ENCODE measurements at places on chromosomes 5 and 9. TPM values are rescaled to one million over a fixed set of nuclear protein-coding genes. Genes with fewer than 3 reads are reported as not detected.
A peak's percentile ranks its signal among the peaks of the same experiment; 100 is the strongest.

ADAMTSL1 gene
- 49.2 TPM for total RNA-seq

CTSL gene
- 57.0 TPM for total RNA-seq

AJM1 gene
- total RNA-seq, result 0.18 TPM

GRCh38 chr5:180178531-180179441, 30.2 kb downstream of the RASGEF1C start:
- DNase-seq, result no peak

DNA sequence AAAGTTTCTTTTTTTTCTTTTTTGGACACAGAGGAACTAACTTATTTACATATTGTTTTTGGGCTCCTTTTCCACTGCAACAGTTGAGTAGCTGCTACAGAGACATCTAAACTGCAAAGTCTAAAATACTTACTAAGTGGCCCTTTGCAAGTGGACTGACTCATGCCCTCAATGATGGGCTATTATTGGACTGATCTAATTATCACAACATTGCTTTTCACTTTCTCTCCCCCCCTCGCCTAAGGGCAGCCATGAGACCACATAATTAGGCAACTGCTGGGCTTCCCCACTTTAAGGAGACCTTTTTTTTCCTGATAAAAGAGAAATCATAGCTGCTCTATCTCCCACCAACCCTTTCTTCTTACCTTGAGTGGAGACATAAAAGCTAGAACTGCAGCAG, 47.0 kb downstream of the PLK2 start:
- DNase-seq, result no peak

DNA sequence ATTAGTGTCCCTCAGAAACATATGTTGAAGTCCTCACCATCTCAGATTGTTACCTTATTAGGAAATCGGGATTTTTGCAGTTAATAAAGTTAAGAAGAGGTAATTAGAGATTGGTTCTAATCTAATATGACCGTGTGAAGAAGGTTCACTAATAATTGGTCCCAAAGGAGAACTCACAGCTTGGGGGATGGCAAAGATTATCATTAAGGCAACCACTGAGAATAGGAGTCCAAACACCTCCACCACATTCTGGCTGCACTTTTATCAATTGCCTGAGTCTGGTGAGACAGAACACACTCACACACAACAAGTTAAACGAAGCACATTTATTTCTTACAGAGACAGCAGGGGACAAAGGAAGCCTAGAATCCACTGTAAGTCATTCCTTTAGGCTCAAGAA, 94.9 kb upstream of the PRDM9 start:
- no peak for DNase-seq

GRCh38 chr9:121009650-121010049, 40.4 kb downstream of the C5 start:
- DNase-seq, result no peak

DNA sequence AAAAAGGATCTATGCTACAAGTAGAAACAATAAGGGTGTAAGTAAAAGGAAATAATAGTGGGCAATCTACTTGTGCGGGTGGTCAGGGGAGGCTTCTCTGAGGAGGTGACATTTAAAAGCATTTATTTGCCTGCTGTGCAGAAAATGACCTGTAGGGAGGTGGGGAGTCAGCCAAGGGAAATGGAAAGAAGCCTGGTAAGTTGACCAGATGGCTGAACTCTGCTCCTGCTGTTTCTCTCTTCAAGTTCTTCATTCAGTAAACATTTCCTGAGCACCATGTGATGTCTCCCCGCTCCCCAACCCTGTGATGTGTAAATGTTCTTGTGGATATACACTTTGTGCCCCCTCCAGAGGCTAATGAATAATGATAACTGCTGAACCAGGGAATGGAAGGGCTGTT, 9.9 kb upstream of the SPIN1 start:
- DNase-seq, result peak; percentile 17

- DNase-seq, result no peak
Measured at GRCh38 chr9:76943054-76943453, 37.1 kb upstream of the PRUNE2 start.

GRCh38 chr9:18569941-18570630, 96.1 kb downstream of the ADAMTSL1 start:
- no peak for DNase-seq

GRCh38 chr5:29796013-29796412, 1397.5 kb upstream of the CDH6 start:
- no peak for DNase-seq

DNA sequence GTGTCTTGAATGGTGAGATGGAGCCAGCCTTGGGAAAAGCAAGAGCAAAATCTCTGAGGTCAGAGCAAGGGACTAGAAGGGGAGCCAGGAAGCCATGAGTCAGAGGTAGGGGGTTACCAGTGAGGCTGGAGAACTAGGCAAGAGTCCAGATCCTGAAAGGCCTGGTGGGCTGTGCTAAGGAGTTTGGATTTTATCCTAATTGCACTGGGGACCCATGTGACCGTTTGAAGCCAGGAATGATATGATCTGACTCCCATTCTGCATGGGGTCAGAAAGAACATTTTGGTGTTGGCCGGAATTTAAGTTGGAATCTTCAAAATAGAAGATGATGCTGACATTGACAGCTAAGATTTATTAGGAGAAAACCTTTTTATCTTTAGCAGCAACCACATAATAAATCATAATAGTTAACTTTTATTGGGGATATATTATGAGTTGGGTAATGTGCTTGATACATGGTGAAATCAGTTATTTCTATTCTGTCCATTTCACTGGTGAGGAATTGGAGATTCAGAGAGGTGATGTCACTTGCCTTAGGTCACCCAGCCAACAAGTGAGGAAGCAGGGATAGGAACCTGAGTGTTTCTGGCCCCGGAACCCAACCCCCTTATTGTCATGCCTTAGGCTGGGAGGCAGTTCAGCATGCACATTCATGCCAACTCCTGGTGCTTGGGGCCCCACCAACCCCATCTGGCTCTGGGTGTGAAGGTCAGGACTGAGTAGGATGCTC, 61.5 kb upstream of the RARS1 start:
- DNase-seq, result peak; percentile 79

DNA sequence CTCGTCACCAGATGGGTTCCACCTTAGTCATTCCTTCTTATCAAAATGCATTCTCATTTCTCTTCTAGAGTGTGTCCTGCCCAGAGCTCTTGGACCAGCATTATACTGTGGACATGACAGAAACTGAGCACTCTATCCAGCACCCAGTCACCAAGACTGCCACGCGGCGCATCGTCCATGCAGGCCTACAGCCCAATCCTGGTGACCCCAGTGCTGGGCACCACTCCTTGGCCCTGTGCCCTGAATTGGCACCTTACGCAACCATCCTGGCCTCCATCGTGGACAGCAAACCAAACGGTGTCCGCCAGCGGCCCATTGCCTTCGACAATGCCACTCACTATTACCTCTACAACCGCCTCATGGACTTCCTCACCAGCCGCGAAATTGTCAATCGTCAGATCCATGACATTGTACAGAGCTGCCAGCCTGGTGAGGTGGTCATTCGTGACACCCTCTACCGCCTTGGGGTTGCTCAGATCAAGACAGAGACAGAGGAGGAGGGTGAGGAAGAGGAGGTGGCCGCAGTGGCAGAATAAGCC, 34.6 kb downstream of the CSF1R start:
- DNase-seq, result no peak

DNA sequence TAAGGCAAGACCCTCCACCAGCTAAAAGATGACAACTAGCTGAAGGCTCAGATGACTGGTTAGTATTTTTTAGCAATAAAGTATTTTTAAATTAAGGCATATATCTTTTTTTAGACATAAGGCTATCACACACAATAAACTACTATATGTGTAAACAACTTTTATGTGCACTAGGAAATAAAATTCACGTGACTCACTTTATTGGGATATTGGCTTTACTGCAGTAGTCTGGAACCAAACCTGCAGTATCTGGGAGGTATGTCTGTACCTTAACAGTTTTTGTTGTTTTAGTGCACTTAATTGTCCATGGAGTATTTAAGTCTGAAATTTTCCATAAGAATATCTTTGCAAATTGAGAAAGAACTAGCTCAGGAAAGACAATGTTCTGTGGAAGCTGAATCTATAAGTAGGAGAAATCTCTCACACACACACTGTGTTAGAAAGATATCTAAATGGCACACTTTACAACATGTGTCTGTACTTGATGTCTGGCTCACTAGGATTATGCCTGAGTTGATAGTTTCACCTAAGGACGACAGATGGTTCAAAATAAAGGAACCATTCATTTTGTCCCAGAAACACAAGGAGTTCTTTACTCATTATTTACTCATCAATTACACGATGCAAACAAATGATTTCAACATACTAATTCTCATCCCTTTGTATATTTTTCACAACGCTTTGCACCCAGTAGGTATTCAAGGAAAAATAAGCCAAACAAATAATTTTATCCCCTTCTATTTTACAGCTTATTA, 4.6 kb downstream of the RAPGEF6 start:
- DNase-seq, result no peak
